Stimulated activated CD4-positive, alpha-beta T cell treated with anti-CD3 and anti-CD28 coated beads, Interleukin-1b, Interleukin-23, amount 100 ng/mL, for 1 hour (primary cell): ENCODE measurements at places on chromosomes 5 and 9.

- DNase-seq, result no peak
Observed at GRCh38 chr9:28915202-28915930, 1342.1 kb upstream of the C9orf72 start.

DNA sequence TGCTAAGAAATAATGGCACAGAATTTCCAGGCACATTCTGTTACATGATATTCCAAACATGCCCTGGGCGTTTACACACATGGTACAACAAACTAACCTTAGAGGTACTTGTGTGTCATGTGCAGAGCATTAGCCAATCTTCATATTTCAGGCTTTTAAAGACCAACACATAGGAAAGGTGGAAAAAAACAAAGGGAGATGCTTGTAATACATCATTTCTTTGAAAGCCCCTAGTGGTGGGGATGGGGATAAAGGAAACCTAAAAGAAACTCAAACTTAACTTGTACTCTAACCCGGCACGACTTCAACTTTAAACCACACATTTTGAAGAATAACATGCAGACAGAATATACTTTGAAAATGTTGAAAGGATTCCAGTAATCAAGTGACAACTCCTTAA lies 133.6 kb downstream of the PTPRD start:
- no peak for DNase-seq

- DNase-seq, result no peak
Observed at GRCh38 chr9:124493218-124493617, 14.0 kb downstream of the NR5A1 start.

- no peak for DNase-seq
Observed at GRCh38 chr5:89934069-89934468, 475.5 kb downstream of the CETN3 start.

DNA sequence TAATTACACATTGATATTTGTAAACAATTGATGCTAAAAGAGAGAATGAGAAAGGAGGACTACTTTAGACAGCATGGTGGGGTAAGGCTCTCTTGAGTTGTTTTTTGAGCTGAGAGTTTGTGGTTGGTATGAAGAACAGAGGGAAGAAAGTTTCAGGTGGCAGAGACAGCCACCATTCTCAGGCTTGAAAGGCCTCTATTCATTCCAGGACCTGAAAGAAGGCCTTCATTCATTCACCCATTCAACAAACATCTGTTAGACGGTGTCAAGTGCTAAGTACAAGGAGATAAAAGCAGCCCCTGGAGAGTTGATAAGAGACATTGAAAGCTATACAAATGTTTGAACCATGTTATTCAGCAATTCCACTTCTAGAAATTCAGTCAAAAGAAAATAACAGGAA lies 21.7 kb upstream of the ADAM19 start:
- DNase-seq, result no peak

- no peak for DNase-seq
Observed at GRCh38 chr5:28743025-28743715, 1704.8 kb upstream of the CDH9 start.
